RPMI7951 (cell line): ENCODE measurements at places on chromosomes 2 and 18. TPM values are rescaled to one million over a fixed set of nuclear protein-coding genes. Genes with fewer than 3 reads are reported as not detected.

The SLC8A1 gene
- 6.4 and 8.5 TPM in 2 replicates for total RNA-seq

The BAZ2B gene
- 24.1 and 25.1 TPM in 2 replicates for total RNA-seq

The PPIG gene
- total RNA-seq, result 20.4 and 25.4 TPM in 2 replicates

The KCNG2 gene
- total RNA-seq, result not detected in 2 replicates

The TEKT4 gene
- not detected in 2 replicates for total RNA-seq

The ANTXR1 gene
- 51.3 and 69.7 TPM in 2 replicates for total RNA-seq
